ENCODE measurements at places on chromosomes 4 and X.

- no peak overlapping the region for H3K4me3 ChIP-seq
- no peak for DNase-seq
- no peaks in the 10 kb centered on the region for H3K4me1 ChIP-seq
- no peaks in the 10 kb centered on the region for H3K36me3 ChIP-seq
- H3K27me3 ChIP-seq = no peaks in the 10 kb centered on the region
Measured at GRCh38 chr4:84956014-84956413, 10.5 kb downstream of the WDFY3 start.

GRCh38 chrX:133045986-133046385 is 50.9 kb downstream of the USP26 start:
- no peak overlapping the region for H3K4me3 ChIP-seq
- H3K27me3 ChIP-seq = no peaks in the 10 kb centered on the region
- DNase-seq = no peak
- H3K27ac ChIP-seq = no peak overlapping the region

DNA sequence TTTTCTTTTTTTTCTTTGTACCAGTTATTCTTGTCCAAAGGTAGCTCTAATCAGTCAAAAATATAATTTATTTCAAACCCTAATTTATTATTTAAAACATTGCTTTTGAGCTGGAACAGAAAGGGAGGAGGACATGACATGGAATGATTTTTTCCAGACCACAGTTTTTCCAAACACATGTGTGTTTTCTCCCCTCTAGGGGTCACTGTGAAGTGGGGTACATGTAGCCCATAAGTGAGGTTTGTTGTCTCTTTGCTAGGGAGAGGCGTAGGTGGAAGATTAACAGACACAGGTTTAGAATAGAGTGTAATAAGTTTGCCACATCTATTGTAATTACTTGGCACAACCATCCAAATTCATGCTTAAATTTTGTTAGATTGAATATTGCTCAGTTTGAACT is 83.0 kb downstream of the TNIP2 start:
- no peaks in the 10 kb centered on the region for H3K27me3 ChIP-seq
- DNase-seq = no peak
- H3K36me3 ChIP-seq = peaks cover 34% of the 10 kb centered on the region
- H3K27ac ChIP-seq = no peak overlapping the region

- no peaks in the 10 kb centered on the region for H3K4me1 ChIP-seq
- H3K27me3 ChIP-seq = peaks cover 44% of the 10 kb centered on the region
- no peak overlapping the region for H3K27ac ChIP-seq
- no peak for DNase-seq
- H3K36me3 ChIP-seq = no peaks in the 10 kb centered on the region
Measured at GRCh38 chr4:153257151-153257620, 52.9 kb downstream of the TRIM2 start.

DNA sequence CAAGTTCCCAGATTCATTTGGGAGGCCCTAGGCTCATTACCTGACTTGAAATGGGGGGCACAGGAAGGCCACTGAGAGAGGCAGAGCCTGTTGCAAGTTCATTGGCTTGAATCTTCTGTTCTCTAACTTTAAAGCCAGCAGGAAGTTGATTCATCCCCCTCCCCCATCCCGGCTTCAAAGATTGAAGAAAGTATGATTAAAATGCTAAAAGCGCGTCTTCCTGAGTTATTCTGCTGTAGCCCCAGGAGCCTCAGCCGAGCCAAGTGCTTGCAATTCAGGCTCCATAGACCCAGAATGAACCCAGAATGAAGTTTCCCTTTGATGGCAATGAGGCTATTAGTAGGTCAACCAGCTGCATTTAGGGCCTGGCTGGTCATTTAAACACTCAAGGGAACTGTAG is 14.7 kb downstream of the CHST7 start:
- no peaks in the 10 kb centered on the region for H3K27me3 ChIP-seq
- DNase-seq = no peak
- peaks cover 12% of the 10 kb centered on the region for H3K36me3 ChIP-seq

DNA sequence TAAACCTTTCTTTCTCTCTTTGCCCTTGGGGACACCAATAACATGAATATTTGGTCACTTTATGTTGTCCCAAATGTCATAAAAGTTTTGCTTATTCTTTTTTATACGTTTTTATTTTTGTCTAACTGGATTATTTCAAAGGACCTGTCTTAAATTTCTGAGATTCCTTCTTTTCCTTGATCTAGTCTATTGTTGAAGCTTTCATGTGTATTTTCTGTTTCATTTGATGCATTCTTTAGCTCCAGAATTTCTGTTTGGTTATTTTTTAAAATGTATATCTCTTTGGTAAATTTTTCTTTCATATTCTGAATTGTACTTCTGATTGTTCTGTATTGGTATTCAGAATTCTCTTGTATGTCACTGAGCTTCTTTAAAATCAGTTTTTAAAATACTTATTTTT is 88.3 kb downstream of the PTCHD1 start:
- H3K27me3 ChIP-seq = no peaks in the 10 kb centered on the region
- DNase-seq = no peak
- no peak overlapping the region for H3K27ac ChIP-seq
- H3K4me3 ChIP-seq = no peak overlapping the region
- no peaks in the 10 kb centered on the region for H3K4me1 ChIP-seq
- no peaks in the 10 kb centered on the region for H3K36me3 ChIP-seq

DNA sequence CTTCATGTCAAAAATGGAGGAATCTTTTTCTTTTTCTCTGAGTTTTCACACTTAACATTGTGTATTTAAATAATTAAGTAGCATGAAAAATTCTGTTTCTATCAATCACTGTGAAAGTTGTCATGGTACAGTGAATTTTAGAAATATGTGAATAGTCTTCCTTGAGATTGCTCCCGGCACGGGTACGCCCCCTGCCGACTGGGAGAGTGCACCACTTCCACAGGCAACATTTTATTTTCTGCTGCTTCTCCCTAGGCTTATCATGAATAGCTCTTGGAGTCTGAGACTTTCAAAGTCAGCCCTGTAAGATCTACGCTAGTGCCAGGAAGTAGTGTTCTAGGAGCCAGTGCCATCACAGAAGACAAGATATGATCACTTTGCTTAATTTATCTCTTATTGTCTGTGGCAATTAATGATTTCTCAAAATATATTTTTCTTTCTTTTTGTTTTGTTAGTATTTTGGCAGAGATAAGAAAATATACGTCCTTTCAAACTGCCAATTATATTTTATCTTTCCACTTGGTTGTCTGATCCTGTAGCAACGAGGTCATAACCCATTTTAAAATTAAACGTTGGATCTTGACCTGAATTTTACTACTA is 763.8 kb upstream of the AADAT start:
- H3K27me3 ChIP-seq = no peaks in the 10 kb centered on the region
- H3K36me3 ChIP-seq = no peaks in the 10 kb centered on the region
- no peak overlapping the region for H3K4me3 ChIP-seq
- no peak overlapping the region for H3K27ac ChIP-seq
- H3K4me1 ChIP-seq = no peaks in the 10 kb centered on the region

- H3K36me3 ChIP-seq = peaks cover 3% of the 10 kb centered on the region
- no peak overlapping the region for H3K27ac ChIP-seq
- DNase-seq = no peak
- peaks cover 42% of the 10 kb centered on the region for H3K4me1 ChIP-seq
- H3K4me3 ChIP-seq = no peak overlapping the region
Measured at GRCh38 chr4:142411993-142412392, 434.1 kb downstream of the INPP4B start.

- H3K36me3 ChIP-seq = no peaks in the 10 kb centered on the region
- H3K27ac ChIP-seq = no peak overlapping the region
- H3K4me1 ChIP-seq = no peaks in the 10 kb centered on the region
- H3K4me3 ChIP-seq = no peak overlapping the region
- DNase-seq = no peak
Measured at GRCh38 chr4:79249881-79250503, 75.9 kb downstream of the NAA11 start.

DNA sequence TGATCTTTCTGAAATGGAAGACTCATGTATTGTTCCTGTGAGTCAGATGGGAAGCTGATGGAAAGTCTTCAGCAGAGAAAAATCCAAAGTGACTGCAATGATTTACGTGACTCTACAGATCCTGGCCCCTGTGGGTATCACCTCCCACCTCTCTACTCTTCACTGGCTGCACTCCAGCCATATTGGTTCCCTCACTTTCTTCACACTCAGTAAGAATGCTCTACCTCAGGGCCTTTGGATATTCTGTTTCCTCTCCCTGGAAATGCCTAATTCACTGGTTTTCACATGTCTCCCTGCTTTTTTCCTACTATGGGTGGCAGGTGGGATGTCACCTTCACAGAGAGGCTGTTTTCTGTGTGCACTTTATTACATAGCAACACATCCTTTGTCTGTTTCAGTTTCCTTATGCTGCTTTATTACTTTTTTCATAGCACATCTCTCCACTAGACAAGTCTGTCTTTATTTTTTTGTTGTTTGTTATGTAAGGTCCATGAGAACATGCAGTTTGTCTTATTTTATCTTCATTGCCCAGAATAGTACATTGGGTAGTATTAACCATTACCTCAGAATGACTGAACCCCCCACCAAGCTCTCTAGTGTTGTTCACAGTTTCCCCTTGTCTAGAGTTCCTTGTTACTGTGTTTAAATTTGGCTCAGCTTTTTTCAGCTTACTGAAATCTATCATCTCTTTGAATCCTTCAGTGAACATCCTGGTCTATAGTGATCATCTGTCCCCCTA is 57.6 kb upstream of the CLNK start:
- no peaks in the 10 kb centered on the region for H3K36me3 ChIP-seq
- H3K4me3 ChIP-seq = no peak overlapping the region
- H3K27ac ChIP-seq = no peak overlapping the region
- no peak for DNase-seq
- H3K4me1 ChIP-seq = no peaks in the 10 kb centered on the region

- H3K4me1 ChIP-seq = peaks cover 28% of the 10 kb centered on the region
- peak overlapping the region; percentile 52 for H3K27ac ChIP-seq
- H3K27me3 ChIP-seq = no peaks in the 10 kb centered on the region
- peaks cover 2% of the 10 kb centered on the region for H3K36me3 ChIP-seq
- DNase-seq = no peak
Measured at GRCh38 chr4:173240696-173241095, 72.1 kb downstream of the GALNT7 start.

GRCh38 chr4:144782345-144782744 is 136.4 kb downstream of the HHIP start:
- no peaks in the 10 kb centered on the region for H3K36me3 ChIP-seq
- H3K27me3 ChIP-seq = no peaks in the 10 kb centered on the region
- no peaks in the 10 kb centered on the region for H3K4me1 ChIP-seq
- no peak overlapping the region for H3K27ac ChIP-seq
- H3K4me3 ChIP-seq = no peak overlapping the region
- DNase-seq = no peak

- no peak overlapping the region for H3K4me3 ChIP-seq
- DNase-seq = no peak
- no peak overlapping the region for H3K27ac ChIP-seq
- no peaks in the 10 kb centered on the region for H3K4me1 ChIP-seq
- H3K36me3 ChIP-seq = no peaks in the 10 kb centered on the region
Measured at GRCh38 chr4:102778720-102779119, 18.0 kb upstream of the MANBA start.

DNA sequence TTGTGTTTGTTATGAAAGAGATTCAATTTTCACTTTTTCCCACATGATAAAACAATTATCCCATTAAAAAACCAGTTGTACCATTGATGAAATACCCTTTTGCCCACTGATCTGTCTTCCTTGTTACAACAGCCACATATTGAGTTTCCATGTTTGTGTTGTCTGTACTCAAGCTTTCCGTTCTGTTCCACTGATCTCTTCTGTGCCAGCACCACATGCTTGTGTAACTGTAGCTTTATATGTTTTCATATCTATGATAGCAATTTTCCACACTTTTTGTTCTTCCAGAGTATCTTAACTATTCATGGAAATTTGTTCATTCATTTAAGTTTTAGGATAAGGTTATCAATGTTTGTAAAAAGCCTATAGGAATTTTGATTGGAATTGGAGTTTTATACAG is 24.3 kb upstream of the RELL1 start:
- no peak overlapping the region for H3K4me3 ChIP-seq
- H3K4me1 ChIP-seq = no peaks in the 10 kb centered on the region
- peak overlapping the region; percentile 34 for H3K27ac ChIP-seq
- H3K27me3 ChIP-seq = peaks cover 23% of the 10 kb centered on the region

DNA sequence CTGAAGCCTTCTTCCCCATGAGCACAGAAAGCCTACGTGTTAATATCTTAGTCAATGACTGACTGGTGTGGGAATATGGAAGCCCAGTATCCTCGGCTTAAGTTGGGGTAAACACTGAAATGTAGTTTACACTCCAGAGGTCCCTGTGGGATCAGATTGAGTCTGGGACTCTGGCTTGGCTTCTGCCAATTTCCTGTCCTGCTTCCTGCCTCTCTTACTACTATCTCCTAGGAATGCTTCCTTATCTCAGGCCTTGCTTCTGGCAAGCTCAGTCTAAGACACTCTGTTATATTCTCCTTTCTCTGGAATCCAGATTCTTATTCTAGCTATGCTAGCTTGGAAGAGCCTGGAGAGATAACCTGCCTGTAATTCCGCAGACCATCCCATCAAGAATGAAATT is 174.0 kb upstream of the LDB2 start:
- no peak for DNase-seq
- no peak overlapping the region for H3K4me3 ChIP-seq
- H3K4me1 ChIP-seq = no peaks in the 10 kb centered on the region
- no peaks in the 10 kb centered on the region for H3K36me3 ChIP-seq
- no peaks in the 10 kb centered on the region for H3K27me3 ChIP-seq

Measured in central memory CD8-positive, alpha-beta T cell (primary cell).